Thoracic aorta (tissue), 2 donors: ENCODE measurements at places on chromosomes 7 and 10.
A peak's percentile ranks its signal among the peaks of the same experiment; 100 is the strongest.

- H3K36me3 ChIP-seq = no peaks in the 10 kb centered on the region
- no peak for DNase-seq
- H3K27me3 ChIP-seq = no peaks in the 10 kb centered on the region
Measured at GRCh38 chr7:154425271-154425670, 373.1 kb downstream of the DPP6 start.

DNA sequence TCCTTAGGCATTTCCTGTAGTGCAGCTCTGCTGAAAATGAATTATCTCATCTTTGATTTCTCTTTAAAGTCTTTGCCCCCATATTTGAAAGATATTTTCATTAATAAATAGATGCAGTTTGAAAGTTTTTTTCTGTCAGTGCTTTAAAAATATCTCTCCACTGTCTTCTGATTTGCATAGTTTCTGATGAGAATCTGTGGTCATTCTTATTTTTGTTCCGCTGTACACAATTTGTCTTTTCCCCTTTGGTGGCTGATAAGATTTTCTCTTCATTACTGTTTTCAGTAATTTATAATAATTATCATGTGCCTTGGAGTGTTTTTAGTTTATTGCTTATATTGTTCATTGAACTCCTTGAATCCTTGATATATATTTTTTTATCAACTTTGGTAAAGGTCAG lies 7.0 kb upstream of the GHRHR start:
- no peak overlapping the region for H3K4me3 ChIP-seq
- H3K27ac ChIP-seq = no peak overlapping the region
- H3K4me1 ChIP-seq = no peaks in the 10 kb centered on the region

- H3K27me3 ChIP-seq = no peaks in the 10 kb centered on the region
- H3K36me3 ChIP-seq = no peaks in the 10 kb centered on the region
- no peak for DNase-seq
- no peaks in the 10 kb centered on the region for H3K4me1 ChIP-seq
- H3K4me3 ChIP-seq = no peak overlapping the region
- H3K27ac ChIP-seq = no peak overlapping the region
Measured at GRCh38 chr10:110456046-110456445, 41.7 kb upstream of the DUSP5 start.

GRCh38 chr10:42513921-42514320 lies 124.4 kb downstream of the ZNF33B start:
- H3K27me3 ChIP-seq = no peaks in the 10 kb centered on the region
- no peak overlapping the region for H3K27ac ChIP-seq
- H3K36me3 ChIP-seq = no peaks in the 10 kb centered on the region
- H3K4me3 ChIP-seq = no peak overlapping the region
- no peak for DNase-seq

DNA sequence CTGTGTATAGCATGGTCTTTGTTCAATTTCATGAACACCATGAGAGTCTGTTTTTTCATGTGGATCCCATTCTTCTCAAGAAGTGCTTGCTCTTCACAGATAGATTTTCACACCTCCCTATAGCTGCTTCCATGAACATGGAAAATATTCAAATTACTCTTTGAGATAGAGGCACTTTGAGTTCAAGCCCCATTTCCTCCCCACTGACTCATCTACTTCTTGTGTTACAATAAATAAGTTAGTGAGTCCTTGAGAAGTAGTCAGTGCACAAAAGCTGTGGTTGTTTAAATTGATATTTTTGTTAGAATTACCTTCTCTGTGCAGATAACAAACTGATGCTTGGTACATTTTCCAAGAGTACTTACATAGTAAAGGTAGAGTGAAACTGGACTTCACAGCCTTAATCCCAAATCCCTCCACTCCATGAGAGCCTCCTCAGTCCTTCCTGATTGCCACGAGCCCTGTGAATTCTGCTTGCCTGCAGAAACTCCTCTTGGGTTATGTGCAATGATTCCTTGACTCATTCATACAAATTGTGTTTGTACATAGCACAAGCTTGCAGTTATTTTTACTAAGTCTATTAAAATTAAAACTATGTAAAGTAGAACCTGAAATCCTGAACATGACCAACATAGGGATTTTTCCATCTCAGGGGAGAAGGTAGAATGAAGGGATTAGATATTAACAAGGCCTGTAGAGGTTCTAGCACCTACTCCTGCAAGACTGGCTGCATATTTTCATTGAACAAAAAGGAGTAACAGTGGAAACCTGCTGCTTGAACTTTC lies 496.2 kb downstream of the TNS3 start:
- no peaks in the 10 kb centered on the region for H3K27me3 ChIP-seq
- H3K36me3 ChIP-seq = no peaks in the 10 kb centered on the region
- DNase-seq = no peak
- H3K27ac ChIP-seq = no peak overlapping the region
- H3K4me3 ChIP-seq = no peak overlapping the region

- DNase-seq = no peak
- no peaks in the 10 kb centered on the region for H3K36me3 ChIP-seq
- no peak overlapping the region for H3K27ac ChIP-seq
- H3K4me1 ChIP-seq = no peaks in the 10 kb centered on the region
- H3K27me3 ChIP-seq = no peaks in the 10 kb centered on the region
- no peak overlapping the region for H3K4me3 ChIP-seq
Measured at GRCh38 chr10:128432423-128432822, 306.2 kb upstream of the MKI67 start.

DNA sequence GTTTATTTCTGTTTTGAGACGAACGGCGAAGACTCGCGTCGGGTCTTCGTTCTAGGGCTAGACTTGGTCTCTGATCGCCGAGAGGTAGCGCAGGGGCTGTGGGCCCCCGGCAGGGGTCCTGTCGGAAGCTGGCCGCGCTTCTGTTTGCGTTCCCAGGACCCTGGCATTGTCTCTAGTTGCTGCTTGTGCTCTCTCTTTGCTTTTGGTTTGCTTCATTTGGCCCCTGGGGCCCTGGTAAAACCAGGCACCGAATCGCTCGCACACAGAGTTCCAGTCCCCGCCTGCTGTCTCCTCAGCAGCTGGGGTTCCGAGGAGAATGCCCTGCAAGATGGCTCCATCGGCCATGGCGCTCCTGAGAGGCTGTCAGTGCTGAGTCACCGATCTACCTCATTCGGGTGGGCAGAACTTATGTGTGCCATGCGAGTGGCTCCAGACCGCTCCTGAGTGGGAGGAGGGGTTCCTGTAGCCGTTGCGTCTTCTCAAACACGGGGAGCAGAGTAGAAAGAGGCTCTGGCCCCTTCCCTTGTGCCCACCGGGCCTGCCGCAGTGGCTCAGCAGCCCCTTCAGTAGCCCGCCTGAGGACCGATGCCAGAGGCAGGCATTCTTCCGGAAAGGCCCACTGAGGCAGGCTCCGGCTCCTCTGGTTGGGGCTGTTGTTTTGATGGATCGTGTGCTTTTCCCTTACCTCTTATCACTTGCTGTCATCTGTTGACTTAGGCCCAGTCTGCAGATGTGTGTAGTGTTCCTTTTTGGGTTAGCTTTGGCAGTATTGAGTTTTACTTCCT lies 826 bp downstream of the CHPF2 start:
- no peaks in the 10 kb centered on the region for H3K27me3 ChIP-seq
- peaks cover 28% of the 10 kb centered on the region for H3K36me3 ChIP-seq
- H3K27ac ChIP-seq = peak overlapping the region; percentile 93
- H3K4me1 ChIP-seq = peaks cover 10% of the 10 kb centered on the region
- H3K4me3 ChIP-seq = peak overlapping the region; percentile 95
- DNase-seq = peak; percentile 59

DNA sequence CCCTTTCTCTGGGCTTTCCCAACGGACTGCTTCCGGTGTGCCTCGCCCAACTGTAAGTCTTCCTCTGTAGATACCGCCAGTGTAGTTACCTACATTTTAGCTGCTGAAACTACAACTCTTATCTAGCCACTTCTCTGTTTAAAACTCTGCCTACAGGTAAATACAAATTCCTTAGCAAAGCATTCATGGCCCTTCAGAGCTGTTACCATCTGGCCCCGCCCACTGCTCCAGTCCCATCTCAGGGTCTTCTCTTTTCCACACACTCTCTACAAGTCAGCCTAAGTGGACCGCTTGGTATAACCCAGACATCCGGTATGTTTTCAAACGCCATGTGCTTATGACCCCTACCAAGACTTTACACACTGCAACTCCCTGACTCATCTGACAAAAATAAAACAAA lies 41.0 kb upstream of the LAMB4 start:
- no peaks in the 10 kb centered on the region for H3K36me3 ChIP-seq
- H3K4me3 ChIP-seq = no peak overlapping the region
- no peaks in the 10 kb centered on the region for H3K27me3 ChIP-seq
- H3K27ac ChIP-seq = no peak overlapping the region
- DNase-seq = no peak
- H3K4me1 ChIP-seq = no peaks in the 10 kb centered on the region

- no peaks in the 10 kb centered on the region for H3K36me3 ChIP-seq
- no peaks in the 10 kb centered on the region for H3K4me1 ChIP-seq
- DNase-seq = no peak
- no peak overlapping the region for H3K27ac ChIP-seq
- H3K4me3 ChIP-seq = no peak overlapping the region
- no peaks in the 10 kb centered on the region for H3K27me3 ChIP-seq
Measured at GRCh38 chr7:50982626-50983025, 199.9 kb upstream of the GRB10 start.

- no peaks in the 10 kb centered on the region for H3K4me1 ChIP-seq
- no peaks in the 10 kb centered on the region for H3K36me3 ChIP-seq
- H3K27me3 ChIP-seq = no peaks in the 10 kb centered on the region
- no peak overlapping the region for H3K4me3 ChIP-seq
Measured at GRCh38 chr7:77843194-77843593, 44.6 kb downstream of the PHTF2 start.

DNA sequence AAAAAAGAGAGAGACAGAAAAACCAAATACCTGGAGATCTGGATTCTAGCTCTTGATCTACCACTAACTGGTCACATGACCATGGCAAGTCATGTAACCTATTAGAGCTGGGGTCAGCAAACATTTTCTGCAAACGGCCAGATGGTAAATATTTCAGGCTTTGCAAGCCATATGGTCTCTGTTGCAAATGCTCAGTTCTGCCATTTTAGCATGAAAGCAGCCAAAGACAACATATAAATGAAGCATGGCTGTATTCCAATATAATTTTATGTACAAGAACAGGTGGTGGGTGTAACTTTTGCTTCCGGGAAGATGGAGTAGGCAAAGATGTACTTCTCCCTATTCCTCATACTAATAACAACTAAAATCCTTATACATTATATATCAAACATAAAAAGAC lies 6.7 kb downstream of the FRA10AC1 start:
- no peak overlapping the region for H3K4me3 ChIP-seq
- peaks cover 16% of the 10 kb centered on the region for H3K36me3 ChIP-seq
- H3K4me1 ChIP-seq = peaks cover 3% of the 10 kb centered on the region
- no peak for DNase-seq

DNA sequence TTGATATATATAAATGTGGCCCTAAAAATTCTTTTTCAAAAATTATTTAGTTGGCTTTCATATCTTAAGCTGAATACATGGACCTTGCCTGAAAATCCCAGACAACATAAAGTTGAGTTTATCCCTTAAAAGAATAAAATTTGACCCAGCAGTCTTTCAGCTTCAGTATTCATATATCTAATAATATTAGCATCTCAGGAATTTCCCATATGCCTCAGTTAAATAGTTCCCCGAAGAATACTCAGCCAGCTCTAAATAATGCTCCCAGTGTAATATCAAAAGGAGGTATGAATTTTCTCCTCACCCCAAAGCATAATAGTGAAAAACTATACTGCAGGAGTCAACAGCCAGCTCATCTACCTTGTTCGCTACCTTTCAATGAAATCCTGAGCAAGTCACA lies 145.9 kb downstream of the CTNNA3 start:
- no peaks in the 10 kb centered on the region for H3K36me3 ChIP-seq
- H3K4me3 ChIP-seq = no peak overlapping the region
- H3K27ac ChIP-seq = no peak overlapping the region
- no peaks in the 10 kb centered on the region for H3K27me3 ChIP-seq
- DNase-seq = no peak

DNA sequence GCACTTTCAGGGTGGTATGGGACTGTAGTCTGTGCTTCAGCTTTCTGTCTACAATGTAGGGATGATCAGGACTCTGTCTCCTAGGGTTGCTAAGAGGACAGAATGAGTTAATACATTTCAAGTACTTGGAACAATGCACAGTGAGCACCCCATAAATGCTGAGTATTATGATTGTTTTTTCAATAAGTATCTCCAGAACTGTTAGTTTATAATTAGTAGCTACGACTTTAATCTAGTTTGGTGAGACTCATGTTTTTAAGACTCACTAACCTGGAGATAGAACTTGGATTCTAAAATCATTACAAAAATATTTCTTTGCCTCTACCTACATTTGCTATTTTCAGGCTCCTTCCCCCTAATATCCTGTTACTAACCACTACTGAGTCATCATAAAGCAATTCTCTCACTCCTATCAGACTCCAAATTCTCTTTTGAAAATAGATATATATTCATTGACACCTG lies 95.3 kb downstream of the CPED1 start:
- no peak for DNase-seq
- no peaks in the 10 kb centered on the region for H3K27me3 ChIP-seq
- H3K27ac ChIP-seq = peak overlapping the region; percentile 81
- H3K4me3 ChIP-seq = no peak overlapping the region

DNA sequence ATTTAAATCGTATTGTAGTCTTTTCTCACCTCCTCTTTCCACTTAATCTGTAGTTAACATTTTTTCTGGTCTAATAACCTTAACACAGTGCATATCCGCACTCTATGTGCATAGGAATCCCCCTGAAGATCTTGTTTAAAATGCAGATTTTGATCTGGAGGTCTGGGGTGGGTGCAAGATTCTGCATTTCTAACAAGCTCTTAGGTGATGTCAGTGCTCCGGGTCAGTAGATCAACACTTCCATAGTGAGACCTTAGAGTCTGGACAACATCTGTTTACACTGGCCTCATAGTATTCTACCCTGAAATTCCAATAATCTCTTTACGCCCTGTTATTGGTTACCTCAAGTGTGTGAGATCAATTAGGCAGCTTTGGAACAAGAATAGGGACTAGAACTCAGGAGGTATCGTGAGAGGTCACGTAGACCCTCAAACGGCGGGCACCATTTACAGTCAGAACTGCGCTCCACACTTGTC lies 434 bp upstream of the PLEKHA8 start:
- peak overlapping the region; percentile 91 for H3K27ac ChIP-seq
- H3K4me1 ChIP-seq = peaks cover 58% of the 10 kb centered on the region
- H3K4me3 ChIP-seq = peak overlapping the region; percentile 95
- no peaks in the 10 kb centered on the region for H3K36me3 ChIP-seq

DNA sequence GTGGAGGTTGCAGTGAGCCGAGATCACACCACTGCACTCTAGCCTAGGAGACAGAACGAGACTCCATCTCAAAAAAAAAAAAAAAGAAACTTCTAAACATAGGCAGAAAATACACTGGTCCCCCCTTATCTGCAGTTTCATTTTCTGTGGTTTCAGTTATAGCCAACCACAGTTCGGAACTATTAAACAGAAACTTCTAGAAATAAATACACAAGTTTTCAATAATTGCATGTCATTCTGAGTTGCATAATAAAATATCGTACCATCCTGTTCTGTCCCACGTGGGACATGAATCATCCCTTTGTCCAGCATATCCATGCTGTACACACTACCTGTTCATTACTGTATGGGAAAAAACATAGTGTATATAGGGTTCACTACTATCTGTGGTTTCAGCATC lies 8.0 kb downstream of the XRCC2 start:
- H3K27ac ChIP-seq = no peak overlapping the region
- H3K4me1 ChIP-seq = no peaks in the 10 kb centered on the region
- H3K36me3 ChIP-seq = no peaks in the 10 kb centered on the region
- H3K4me3 ChIP-seq = no peak overlapping the region
- no peak for DNase-seq
